ENCODE measurements at places on chromosomes 7 and 10. TPM values are rescaled to one million over a fixed set of nuclear protein-coding genes. Genes with fewer than 3 reads are reported as not detected.

DNA sequence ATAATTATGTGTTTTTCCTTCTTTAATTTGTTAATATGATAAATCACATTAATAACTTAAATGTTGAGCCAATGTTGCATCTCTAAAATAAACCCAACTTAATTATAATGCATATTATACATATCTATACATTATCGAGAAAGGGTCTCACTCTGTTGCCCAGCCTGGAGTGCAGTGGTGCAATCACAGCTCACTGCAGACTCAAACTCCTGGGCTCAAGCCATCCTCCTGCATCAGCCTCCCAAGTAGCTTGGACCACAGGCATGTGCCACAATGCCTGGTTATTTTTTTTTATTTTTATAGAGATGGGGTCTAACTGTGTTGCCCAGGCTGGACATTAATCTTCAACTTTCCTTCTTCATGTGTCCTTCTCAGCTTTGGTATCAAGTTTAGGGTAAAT lies 98.9 kb downstream of the INHBA start:
- no peak for DNase-seq

- DNase-seq: no peak
Observed at GRCh38 chr10:120788771-120789170, 62.4 kb upstream of the WDR11 start.

DNA sequence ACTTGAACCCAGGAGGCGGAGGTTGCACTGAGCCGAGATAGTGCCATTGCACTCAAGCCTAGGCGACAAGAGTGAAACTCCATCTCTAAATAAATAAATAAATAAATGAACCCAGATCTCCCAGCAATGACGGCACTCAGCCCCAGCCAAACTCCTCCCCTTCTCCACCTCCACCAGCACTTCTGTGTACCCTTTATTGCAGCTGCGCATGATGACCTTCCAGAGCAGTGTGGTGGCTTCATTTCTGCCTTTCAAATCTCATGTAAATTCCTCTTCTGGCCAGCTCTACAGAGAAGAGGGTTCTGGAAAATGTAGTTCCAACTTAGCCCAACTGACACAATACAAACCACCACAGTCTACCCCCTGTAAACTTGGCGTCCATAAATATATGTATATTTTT lies 108.5 kb downstream of the SLC37A3 start:
- no peak for DNase-seq

GRCh38 chr7:79876848-79877252 lies 257.8 kb upstream of the GNAI1 start:
- DNase-seq: no peak

DNA sequence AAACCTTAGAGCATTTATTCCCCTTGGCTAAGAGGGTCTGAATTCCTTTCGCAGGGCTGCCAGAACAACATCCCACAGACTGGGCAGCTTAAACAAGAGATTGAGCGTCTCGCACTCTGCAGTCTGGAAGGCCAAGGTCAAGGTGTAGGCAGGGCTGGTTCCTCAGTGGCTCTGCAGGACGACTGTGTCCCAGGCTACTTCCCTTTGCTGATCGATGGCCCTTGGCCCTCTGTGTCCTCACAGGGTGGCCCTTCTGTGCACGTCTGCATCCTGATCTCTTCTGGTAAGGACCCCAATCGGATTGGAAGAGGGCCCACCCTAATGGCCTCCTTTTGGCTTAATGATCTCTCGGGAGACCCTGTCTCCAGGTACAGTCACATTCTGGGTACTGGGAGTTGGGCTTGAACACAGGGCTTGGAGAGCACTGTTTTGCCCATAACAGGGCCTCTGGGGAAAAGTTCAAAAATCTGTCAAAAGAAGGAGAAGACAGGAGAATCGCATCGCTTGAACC lies 35.1 kb upstream of the DNAJB6 start:
- no peak for DNase-seq

The SPAM1 gene
- not detected for polyA plus RNA-seq

The MOGAT3 gene
- polyA plus RNA-seq: not detected

The SPDYE11 gene
- not detected for polyA plus RNA-seq

The TDRD1 gene
- polyA plus RNA-seq: not detected

The MAGI2 gene
- 1.1 TPM for polyA plus RNA-seq

The KAZALD1 gene
- 1.9 TPM for polyA plus RNA-seq

All from SK-N-SH (cell line).